ENCODE measurements at places on chromosomes 2 and 18.

DNA sequence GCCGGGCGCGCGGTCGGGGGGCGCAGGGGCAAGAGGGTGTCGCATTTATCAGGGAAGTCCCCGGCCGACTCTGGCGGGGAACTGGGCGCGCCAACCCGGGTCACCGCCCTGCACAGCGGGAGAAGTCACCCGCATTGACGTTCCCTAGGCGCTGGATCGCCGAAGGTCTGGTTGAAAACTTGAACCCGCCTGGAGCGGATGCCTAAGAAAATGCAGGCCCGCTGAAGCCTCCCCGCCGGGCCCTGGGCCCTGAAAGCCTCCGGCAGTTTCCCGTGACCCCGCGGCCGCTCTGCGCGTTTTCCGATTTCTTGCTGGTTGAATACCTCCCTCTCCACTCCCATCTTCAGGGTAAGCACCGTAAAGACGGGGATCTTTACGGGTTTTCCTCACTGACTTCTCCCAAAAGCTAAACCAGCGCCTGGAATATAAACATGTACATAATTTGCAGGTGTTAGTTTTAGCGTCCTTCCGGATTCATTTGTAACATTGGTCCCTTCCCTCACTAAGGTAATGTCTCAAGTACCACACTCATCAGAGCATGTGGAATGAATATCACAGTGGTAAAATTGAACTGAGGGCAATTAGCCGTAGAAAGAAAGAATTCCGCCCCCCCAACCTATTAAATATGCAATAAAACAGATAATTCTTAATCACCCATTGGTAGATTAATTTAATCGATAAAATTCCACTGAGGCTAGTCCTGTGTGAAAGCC lies 675 bp upstream of the SPIRE1 start:
- no peak for DNase-seq

- DNase-seq, result no peak
These were observed 243.6 kb downstream of the OSR1 start for GRCh38 chr2:19114754-19115231.

GRCh38 chr2:204492417-204492816 lies 52.9 kb upstream of the PARD3B start:
- DNase-seq, result no peak

GRCh38 chr2:74364533-74365505 lies 15.3 kb downstream of the DCTN1 start:
- DNase-seq, result no peak

GRCh38 chr18:13039806-13040205 lies 48.6 kb downstream of the CEP192 start:
- no peak for DNase-seq

- no peak for DNase-seq
These were observed 176.6 kb upstream of the CREB1 start for GRCh38 chr2:207352978-207353671.

- no peak for DNase-seq
These were observed 168.3 kb downstream of the UXS1 start for GRCh38 chr2:106025796-106026195.

DNA sequence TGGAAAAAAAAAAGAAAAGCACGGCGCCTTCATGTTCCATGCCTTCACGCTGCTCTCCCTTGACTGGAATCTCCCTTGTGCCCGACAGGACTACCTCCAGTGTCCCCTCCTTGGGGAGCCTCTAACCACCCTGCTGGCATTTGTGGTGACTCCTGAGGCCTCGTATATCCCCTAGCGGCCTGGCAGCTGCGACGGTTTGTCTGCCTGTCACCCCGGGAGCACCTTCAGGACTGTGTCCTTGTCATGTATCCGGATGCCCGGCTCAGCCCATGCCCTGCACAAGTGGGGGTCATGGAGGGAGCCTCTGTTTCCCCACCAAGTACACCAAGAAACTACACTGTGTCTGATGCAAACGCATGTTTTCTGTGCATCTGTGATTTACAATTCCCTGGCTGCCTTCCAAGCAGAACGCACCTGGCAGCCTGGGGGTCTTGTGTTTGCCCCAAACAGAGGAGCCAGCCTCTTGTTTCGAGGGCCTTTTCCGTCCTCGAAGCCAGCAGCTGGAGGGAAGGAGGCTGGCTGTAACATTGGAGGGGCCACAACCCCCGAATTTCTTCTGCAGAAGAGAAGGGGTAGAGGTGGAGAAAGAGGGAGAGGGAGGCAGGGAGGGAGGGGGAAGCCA lies 18.9 kb downstream of the TWIST2 start:
- no peak for DNase-seq
